ENCODE measurements at places on chromosomes 4 and X. TPM values are rescaled to one million over a fixed set of nuclear protein-coding genes. Genes with fewer than 3 reads are reported as not detected.

The PRR32 gene
- not detected for total RNA-seq

The GABRB1 gene
- not detected for total RNA-seq

The SPANXD gene
- not detected for total RNA-seq

The KLHL34 gene
- total RNA-seq = 2.8 TPM

The GAR1 gene
- total RNA-seq = 3.0 TPM

The FANCB gene
- total RNA-seq = not detected

The ZNF595 gene
- total RNA-seq = 4.1 TPM

The SSX2B gene
- not detected for total RNA-seq

The MAGEE2 gene
- total RNA-seq = not detected

The GABRG1 gene
- not detected for total RNA-seq

The KCNIP4 gene
- total RNA-seq = not detected

The PPP2R2C gene
- 0.44 TPM for total RNA-seq

The ZXDA gene
- total RNA-seq = 1.8 TPM

The MGARP gene
- 0.29 TPM for total RNA-seq

The PGAM4 gene
- not detected for total RNA-seq

The PCYT1B gene
- total RNA-seq = not detected

The CASK gene
- total RNA-seq = 9.1 TPM

The NPY2R gene
- not detected for total RNA-seq

The ASB12 gene
- total RNA-seq = 11.4 TPM

The BMX gene
- 2.4 TPM for total RNA-seq

The TMEM131L gene
- total RNA-seq = 9.1 TPM

The PCDH18 gene
- 7.2 TPM for total RNA-seq

The BST1 gene
- 2.1 TPM for total RNA-seq

The TIMM8A gene
- 2.7 TPM for total RNA-seq

The RNF128 gene
- 5.6 TPM for total RNA-seq

The DCAF4L1 gene
- total RNA-seq = 0.20 TPM

The ZNF732 gene
- not detected for total RNA-seq
